Activated effector memory CD4-positive, alpha-beta T cell treated with anti-CD3 and anti-CD28 coated beads, Interleukin-2, amount 50 U/mL, for 16 hours (primary cell): ENCODE measurements at places on chromosomes 7 and 10.

DNA sequence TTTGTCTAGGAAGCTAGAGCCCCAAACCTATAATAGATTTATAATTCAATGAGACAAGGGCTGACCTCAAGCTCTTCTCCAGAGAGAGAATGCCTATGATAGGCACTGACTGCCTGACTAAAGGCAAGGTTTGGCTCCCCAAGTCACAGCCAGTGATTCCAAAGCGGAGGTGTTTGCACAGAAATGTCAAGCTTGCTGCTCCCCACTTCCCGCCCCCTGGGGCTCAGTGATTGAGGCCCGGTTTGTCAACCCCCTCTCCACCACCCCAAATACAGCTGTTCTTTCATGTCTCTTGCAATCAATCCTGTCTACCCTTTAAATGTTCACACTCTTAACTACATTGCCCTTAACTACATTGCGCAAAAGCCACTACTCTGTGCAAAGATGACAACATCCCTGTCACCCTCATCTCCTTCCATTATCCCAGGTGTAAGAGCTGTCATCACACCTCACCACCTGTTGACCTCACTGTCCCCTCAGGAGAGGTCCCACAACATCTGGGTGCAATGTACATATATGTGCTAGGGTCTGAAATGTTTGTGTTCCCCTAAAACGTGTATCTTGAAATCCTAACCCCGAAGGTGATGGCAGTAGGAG, 58.0 kb downstream of the NUDCD3 start:
- DNase-seq: no peak

DNA sequence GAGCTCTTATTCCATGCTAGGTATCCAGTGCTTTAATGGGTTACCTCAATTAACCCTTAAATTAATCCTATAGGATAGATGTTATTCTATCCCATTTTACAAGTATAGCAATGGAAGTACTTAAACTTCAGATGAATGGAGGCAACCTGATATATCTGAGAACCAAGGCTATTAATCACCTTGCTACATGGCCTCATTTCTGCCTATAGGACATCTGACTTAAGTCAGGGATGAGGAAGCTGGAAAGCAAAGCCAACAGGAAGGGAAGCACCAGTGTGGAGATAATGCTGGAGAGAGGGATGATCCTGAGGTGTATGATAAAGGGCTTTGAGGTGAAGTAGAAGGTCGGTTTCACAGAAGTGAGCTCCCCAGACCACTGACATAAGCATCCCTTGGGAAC, 132.3 kb downstream of the CHN2 start:
- no peak for DNase-seq

DNA sequence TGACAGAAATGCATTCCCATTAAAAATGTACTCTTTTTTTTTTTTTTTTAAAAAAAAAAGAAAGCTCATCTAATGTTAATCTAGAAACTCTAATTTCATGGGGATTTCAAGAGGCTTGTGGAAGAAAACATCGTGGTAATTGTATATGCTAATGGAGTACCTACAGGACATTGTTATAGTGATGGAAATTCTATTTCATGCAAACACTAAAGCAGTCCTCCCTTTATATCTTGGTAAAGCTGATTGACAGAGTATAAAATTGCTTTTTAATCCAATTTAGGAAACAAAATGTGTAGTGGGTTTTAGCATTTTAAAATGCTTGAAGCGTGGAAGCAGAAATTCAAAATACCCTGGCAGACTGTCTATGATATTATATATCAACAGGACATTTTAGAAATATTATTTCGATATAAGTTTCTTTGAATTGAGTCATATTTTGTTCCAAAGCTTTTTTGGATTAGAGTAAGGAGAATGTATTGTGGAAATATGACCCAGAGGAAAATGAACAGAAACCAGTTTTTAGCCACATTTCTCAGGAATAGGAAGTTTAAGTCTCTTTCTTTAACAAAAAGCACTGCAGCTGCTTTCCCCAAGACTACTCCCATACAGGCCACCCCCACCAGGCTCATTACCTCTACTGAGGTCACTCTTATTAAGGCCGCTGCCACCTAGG, 121.9 kb downstream of the WNT2 start:
- no peak for DNase-seq

GRCh38 chr10:71902351-71902750, 51.3 kb upstream of the PSAP start:
- no peak for DNase-seq

- no peak for DNase-seq
Measured at GRCh38 chr7:68722044-68722443, 876.2 kb upstream of the AUTS2 start.

DNA sequence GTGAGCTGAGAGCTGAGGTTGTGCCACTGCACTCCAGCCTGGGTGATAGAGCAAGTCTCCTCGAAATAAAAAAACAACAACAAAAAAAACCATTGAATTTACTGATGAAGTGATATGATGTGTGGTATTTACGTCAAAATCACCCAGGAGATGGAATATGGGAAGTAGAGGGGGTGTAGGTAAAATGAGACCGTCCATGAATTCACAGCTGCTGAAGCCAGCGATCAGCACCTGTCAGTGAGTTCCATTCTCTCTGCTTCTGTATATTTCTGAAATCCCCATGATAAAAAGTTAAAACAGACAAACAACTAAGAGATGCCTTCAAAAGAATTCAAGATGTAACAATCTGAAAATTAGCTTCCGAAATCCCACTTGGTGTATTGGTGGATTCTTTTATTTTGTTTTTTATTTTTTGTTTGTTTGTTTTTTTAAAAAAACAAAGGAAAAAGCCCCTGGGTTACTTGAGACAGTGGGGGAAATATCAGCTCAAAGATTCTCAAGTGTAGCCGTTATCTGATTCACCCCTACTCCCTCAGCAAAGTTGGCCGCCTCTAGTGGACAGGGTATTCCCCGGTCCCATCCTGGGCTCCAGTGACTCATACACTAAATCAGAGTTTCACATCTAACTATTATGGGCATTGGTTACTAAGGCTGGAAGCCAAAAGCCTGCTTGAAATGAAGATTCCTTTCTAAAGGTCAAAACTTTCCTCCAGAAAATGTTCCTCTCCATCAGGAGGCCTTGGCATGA, 76.4 kb downstream of the MAP3K8 start:
- DNase-seq: peak; percentile 73
